Endothelial cell (in vitro differentiated cells): ENCODE measurements at places on chromosomes 13 and 19.

GRCh38 chr13:23570921-23571315, 706 bp downstream of the TNFRSF19 start:
- no peak for DNase-seq

DNA sequence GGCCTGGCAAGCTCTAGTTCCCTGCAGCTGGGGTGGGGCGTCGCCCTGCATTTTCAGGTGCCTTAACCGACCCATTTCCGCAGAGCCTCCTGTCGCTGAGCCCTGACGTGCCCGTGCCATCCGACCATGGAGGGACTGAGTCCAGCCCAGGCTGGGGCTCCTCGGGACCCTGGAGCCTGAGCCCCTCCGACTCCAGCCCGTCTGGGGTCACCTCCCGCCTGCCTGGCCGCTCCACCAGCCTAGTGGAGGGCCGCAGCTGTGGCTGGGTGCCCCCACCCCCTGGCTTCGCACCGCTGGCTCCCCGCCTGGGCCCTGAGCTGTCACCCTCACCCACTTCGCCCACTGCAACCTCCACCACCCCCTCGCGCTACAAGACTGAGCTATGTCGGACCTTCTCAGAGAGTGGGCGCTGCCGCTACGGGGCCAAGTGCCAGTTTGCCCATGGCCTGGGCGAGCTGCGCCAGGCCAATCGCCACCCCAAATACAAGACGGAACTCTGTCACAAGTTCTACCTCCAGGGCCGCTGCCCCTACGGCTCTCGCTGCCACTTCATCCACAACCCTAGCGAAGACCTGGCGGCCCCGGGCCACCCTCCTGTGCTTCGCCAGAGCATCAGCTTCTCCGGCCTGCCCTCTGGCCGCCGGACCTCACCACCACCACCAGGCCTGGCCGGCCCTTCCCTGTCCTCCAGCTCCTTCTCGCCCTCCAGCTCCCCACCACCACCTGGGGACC, 1.2 kb downstream of the ZFP36 start:
- DNase-seq: no peak

DNA sequence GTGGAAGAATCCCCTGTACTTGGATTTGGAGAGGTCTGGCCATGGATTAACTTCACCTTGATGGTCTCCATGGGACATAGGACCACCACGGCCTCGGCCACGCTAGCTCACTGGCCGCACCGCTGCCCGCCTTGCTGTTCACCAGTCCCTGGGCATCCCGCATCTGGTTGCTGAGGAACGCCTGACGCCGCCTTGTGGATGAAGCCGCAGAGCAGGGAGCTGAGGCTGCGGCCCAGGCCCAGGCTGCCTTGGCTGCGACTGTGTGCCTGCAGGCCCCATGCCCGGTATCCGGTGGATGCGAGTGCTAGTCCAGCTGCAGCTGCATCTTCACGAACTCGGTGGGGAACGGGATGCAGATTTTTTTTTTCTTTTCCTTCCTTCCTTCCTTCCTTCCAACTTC, 1407.1 kb downstream of the UQCRFS1 start:
- DNase-seq: no peak

GRCh38 chr13:26549713-26550112, 7.8 kb upstream of the WASF3 start:
- no peak for DNase-seq

DNA sequence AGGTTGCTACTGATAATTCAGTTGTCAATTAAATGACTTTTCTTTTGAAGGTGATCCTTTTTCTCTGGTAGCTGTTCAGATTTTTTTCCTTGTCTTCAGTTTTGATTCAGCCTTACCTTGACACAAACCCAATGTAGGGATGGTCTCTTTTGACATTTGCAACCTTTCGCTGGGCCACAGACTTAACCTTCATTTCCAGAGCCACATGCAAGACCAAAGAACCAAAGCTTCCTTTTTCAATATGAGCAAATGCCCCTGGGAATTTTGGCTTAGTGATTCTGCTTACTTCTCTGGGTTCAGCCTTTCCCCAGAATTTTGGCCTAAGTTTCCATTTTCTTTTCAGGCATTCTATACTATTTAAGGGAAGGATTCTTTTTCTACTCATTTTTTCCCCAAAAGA, 19.6 kb downstream of the SIGLEC5 start:
- no peak for DNase-seq

DNA sequence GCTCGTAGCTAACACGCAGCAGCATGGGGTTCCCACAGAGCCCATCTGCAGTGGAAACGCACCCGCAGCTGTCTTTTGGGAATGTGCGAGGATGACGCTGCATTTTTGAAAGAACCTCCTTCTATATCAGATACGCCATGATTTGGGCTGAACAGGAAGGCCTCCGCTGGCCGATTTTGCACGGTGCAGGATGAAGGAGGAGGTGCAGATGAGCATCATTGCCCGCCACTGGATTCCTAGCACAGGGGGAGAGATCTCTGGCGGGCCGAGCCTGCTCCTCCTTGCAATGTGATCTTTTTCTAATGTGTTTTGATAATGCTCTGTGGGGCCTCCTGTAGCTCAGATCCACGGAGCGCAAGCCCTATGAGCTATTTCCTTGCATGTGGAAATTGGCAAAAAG, 55.5 kb downstream of the EFNB2 start:
- DNase-seq: no peak

DNA sequence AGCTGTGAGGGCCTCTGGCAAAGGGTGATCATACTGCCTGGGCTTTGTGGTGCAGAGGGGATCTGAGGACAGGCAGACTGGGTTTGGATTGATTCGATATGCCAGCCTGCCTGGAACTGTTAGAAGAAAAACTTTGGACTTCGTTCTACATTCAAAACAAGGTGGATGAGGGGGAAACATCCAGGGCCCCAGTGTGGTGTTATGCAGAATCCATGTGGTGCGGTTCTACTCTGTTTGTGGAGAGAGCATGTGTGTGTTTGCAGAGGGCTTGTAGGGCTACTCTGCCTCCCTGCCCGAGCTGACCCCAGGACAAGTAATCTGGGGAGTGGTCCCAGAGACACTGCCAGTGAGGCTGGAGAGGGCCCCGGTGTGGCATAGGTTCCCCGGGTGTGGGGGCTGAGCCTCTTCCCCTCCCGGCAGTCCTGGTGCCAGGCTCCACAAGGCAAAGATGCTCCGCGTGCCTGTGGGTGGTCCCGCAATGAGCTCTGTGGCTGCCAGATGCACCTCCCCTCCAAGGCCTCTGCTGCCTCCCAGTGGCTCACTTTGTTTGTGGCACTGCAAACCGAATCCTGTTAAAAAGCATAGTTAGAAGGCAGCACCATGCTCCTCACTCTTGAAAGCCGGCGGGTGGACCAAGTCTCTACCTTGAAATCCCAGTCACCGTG, 22.3 kb upstream of the TFDP1 start:
- peak; percentile 82 for DNase-seq

GRCh38 chr13:39350461-39350881, 252.5 kb downstream of the LHFPL6 start:
- no peak for DNase-seq
